Left ventricle myocardium inferior (tissue), 1 donor: ENCODE measurements at places on chromosomes 2 and 18. TPM values are rescaled to one million over a fixed set of nuclear protein-coding genes. Genes with fewer than 3 reads are reported as not detected.

- no peak overlapping the region for H3K4me3 ChIP-seq
- H3K27ac ChIP-seq, result peak overlapping the region; percentile 67
- H3K36me3 ChIP-seq, result no peaks in the 10 kb centered on the region
- H3K27me3 ChIP-seq, result no peaks in the 10 kb centered on the region
- H3K4me1 ChIP-seq, result peaks cover 66% of the 10 kb centered on the region
These were observed 61.3 kb downstream of the ALPK2 start for GRCh38 chr18:58567453-58568196.

DNA sequence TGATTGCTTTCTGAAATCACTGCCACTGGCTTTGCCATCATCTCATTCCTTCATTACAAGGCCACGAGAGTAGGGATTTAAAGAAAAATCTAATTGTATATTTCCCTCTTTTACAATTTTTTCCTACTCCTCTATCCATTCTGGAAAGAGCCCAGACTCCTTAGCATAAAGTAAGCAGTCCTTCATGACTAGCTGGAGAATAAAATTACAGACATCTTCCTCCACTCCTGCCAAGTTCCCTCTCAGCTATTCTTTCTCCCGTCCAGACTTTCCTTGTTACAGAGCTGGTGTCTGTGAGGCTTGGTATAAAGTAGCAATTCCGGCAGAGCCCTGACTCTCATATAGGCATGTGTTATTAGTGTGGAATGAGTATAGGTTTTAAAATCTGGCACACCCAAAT lies 806.8 kb downstream of the PLCL1 start:
- H3K27ac ChIP-seq, result no peak overlapping the region
- H3K27me3 ChIP-seq, result no peaks in the 10 kb centered on the region
- no peak overlapping the region for H3K4me3 ChIP-seq
- H3K36me3 ChIP-seq, result no peaks in the 10 kb centered on the region

GRCh38 chr2:45554742-45555140 lies 56.3 kb downstream of the SRBD1 start:
- H3K4me3 ChIP-seq, result no peak overlapping the region
- peaks cover 25% of the 10 kb centered on the region for H3K36me3 ChIP-seq
- H3K27ac ChIP-seq, result no peak overlapping the region
- H3K4me1 ChIP-seq, result no peaks in the 10 kb centered on the region
- no peak for DNase-seq

The HMSD gene
- total RNA-seq, result not detected

- H3K4me1 ChIP-seq, result peaks cover 93% of the 10 kb centered on the region
- DNase-seq, result peak; percentile 70
- H3K4me3 ChIP-seq, result no peak overlapping the region
- H3K27ac ChIP-seq, result peak overlapping the region; percentile 52
- no peaks in the 10 kb centered on the region for H3K36me3 ChIP-seq
These were observed 35.4 kb downstream of the INPP4A start for GRCh38 chr2:98479959-98480524.

The PLEKHM3 gene
- 12.9 TPM for total RNA-seq

DNA sequence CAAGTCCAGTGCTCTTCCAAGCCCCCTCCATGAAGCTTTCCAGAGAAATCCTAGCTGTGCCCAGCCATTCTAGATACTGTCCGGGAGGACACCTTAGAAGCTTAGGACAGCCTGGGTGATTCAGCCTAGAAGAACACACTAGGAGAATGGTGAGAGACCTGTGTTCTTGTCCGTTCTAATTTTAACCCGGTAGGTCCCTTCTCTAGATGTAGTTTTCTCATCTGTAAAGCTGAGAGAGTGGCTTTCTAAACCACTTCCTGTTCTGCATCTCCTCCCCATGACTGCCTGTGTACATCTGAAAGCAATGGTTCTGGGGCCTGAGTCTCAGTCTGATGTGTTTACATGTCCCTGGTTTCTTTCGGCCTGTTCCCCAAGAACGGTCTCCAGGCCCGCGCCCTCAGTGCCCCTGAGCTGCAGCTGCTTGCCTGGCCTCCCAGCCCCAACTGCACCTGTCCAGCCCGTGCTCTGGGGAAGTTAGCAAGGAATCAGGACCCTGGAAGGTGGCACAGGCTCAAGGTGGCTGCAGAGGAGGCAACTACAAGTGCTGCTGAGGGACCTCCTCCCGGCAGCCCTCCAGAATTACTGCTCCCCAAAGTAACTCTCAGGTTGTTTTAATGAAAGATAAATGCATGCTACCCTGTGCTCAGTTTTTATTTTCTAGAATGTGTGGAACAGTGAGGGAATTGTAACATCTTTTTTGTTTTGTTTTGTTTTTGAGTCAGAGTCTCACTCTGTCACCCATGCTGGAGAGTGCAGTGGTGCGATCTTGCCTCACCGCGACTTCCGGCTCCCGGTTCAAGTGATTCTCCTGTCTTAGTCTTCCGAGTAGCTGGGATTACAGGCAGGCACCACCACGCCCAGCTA lies 105.9 kb downstream of the LBH start:
- H3K36me3 ChIP-seq, result no peaks in the 10 kb centered on the region
- no peak overlapping the region for H3K4me3 ChIP-seq
- no peak for DNase-seq
- peaks cover 45% of the 10 kb centered on the region for H3K4me1 ChIP-seq
- H3K27ac ChIP-seq, result peak overlapping the region; percentile 59
- H3K27me3 ChIP-seq, result no peaks in the 10 kb centered on the region

DNA sequence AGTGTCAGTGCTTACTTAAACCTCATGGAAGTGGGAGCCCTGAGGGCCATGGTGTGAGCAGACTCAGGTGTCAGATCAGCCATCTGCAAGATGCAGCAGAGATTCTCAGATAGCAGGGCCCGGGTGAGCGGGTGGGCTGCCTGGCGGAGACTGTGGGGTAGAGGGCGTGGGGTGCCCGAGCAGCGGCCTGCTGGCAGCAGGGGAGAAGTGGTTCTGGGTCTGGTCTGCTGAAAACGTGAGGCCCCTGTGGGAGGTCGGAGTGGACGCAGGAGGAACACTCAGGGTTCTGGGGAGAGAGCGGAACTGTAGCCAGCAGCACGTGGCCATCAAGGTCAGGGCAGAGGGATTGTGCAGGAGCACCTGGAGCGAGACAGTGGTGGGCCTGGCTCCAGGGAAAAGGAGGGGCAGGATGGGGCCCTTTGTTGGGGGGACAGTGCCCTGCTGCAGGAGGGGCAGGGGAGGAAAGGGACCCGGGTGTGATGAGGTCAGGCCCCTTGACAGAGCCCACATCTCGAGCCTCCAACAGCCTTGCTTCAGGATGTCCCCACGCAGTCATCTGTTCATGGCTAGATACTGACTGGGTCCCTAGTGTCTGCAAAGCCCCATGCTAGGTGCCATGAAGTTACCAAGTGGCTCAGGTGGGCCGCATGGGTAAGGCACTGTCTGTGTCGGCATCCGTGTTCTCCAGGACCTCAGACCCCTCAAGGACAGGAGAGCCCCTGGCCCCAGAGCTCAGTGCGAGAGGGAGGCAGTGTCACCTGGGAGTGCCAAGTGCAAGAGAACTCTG lies 2.7 kb upstream of the ESPNL start:
- H3K27me3 ChIP-seq, result no peaks in the 10 kb centered on the region
- no peak overlapping the region for H3K27ac ChIP-seq
- H3K36me3 ChIP-seq, result no peaks in the 10 kb centered on the region
- H3K4me1 ChIP-seq, result peaks cover 9% of the 10 kb centered on the region

GRCh38 chr2:1245193-1245592 lies 168.1 kb upstream of the TPO start:
- H3K4me1 ChIP-seq, result peaks cover 15% of the 10 kb centered on the region
- no peak overlapping the region for H3K4me3 ChIP-seq
- peak overlapping the region; percentile 74 for H3K27ac ChIP-seq
- no peaks in the 10 kb centered on the region for H3K36me3 ChIP-seq
- H3K27me3 ChIP-seq, result peaks cover 52% of the 10 kb centered on the region

- H3K36me3 ChIP-seq, result no peaks in the 10 kb centered on the region
- H3K27me3 ChIP-seq, result no peaks in the 10 kb centered on the region
- H3K4me1 ChIP-seq, result peaks cover 82% of the 10 kb centered on the region
These were observed 1.1 kb downstream of the LDLRAD4 start for GRCh38 chr18:13219593-13220159.

- no peak overlapping the region for H3K4me3 ChIP-seq
- peak; percentile 37 for DNase-seq
These were observed 7.4 kb upstream of the RMC1 start for GRCh38 chr18:23495723-23496440.

DNA sequence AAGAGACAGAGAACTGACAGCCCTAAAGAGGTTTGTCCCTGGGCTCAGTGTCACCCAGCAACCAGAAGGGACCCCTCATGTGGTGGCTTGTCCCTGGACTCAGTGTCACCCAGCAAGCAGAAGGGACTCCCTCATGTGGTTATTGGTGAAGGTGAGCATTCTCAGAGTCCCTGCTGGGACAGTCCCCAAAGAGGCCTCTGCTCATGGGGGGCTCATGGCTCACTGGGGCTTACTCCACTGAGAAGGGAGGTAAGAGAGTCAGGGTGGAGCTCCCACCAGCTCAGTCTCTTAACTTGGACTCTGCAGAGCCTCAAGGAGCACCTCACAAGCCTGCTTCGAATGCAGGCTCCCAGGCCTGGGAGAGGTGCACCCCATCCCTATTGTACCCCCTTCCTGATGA lies 145.2 kb upstream of the COPS8 start:
- no peaks in the 10 kb centered on the region for H3K27me3 ChIP-seq
- no peak for DNase-seq
- no peak overlapping the region for H3K27ac ChIP-seq
- no peaks in the 10 kb centered on the region for H3K4me1 ChIP-seq
